Stimulated activated CD4-positive, alpha-beta T cell treated with anti-CD3 and anti-CD28 coated beads, Interleukin-4, amount 100 ng/mL, for 48 hours (primary cell): ENCODE measurements at places on chromosomes 1 and 21.

DNA sequence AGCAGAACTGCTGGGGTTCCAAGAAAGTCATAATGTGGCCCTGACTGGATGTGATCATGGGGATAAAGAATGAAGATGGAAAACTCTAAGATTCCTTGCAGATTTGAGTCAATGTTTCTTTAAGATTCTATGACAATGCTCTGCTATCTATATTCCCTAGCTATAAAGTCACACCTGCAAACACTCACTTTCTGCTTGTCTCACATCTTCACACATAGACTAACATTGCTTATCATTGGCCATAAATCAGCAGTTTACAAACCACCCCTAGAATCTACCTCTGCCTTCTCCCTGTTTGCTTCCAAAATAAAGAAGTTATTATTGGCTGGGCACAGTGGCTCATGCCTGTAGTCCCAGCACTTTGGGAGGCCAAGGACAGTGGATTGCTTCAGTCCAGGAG, 33.1 kb upstream of the NPL start:
- DNase-seq: no peak

DNA sequence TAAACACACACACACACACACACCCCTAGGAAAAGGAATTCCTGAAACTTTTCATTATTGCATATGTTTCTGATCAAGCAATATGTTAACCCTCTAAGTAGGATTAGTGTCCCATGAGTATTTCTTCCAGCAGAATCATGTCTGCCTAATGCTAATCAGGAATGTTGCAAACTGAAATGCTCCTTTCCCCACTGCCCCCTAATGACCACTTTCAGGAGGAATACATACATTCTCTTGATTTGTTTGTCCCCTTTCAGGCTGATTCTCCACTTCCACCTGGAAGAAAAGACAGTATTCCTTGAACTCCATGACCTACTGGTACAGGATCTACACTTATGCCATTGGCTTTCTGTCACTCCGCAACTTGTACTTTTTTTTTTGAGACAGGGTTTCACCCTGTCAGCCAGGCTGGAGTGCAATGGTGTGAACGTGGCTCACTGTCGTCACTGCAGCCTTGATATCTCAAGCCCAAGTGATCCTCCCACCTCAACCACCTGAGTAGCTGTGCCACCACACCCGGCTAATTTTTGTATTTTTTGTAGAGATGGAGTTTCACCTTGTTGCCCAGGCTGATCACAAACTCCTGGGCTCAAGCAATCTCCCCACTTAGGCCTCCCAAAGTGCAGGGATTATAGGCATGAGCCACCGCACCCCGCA, 56.7 kb downstream of the LRIG2 start:
- DNase-seq: no peak

- DNase-seq: no peak
Measured at GRCh38 chr1:117089996-117090395, 29.9 kb downstream of the TTF2 start.

DNA sequence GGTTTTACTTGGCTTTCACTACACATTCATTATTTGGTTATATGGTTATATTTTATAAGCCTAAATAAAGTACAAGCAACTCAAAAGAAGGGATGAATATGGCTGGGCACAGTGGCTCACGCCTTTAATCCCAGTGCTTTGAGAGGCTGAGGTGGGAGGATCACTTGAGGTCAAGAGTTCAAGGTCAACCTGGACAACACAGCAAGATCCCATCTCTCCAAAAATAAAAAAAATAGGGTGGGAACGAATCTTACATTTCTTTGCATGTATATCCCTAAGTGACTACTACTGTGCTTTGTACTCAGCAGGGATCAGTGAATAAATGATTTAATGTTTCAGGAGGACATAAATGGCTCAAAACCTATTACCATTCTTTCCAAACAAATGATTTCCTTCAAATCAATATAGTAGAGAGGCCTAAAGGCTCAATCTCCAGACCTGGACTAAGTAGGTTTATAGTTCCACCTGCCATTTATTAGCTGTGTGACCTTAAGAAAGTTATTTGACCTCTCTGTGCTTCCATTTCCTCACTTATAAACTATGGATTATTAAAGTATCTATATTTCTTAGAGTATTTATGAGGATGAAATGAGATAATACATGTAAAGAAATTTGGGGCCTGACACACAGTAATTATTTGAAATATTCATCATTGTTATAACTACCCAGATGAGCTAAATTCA, 28.3 kb downstream of the TGFBR3 start:
- DNase-seq: no peak

DNA sequence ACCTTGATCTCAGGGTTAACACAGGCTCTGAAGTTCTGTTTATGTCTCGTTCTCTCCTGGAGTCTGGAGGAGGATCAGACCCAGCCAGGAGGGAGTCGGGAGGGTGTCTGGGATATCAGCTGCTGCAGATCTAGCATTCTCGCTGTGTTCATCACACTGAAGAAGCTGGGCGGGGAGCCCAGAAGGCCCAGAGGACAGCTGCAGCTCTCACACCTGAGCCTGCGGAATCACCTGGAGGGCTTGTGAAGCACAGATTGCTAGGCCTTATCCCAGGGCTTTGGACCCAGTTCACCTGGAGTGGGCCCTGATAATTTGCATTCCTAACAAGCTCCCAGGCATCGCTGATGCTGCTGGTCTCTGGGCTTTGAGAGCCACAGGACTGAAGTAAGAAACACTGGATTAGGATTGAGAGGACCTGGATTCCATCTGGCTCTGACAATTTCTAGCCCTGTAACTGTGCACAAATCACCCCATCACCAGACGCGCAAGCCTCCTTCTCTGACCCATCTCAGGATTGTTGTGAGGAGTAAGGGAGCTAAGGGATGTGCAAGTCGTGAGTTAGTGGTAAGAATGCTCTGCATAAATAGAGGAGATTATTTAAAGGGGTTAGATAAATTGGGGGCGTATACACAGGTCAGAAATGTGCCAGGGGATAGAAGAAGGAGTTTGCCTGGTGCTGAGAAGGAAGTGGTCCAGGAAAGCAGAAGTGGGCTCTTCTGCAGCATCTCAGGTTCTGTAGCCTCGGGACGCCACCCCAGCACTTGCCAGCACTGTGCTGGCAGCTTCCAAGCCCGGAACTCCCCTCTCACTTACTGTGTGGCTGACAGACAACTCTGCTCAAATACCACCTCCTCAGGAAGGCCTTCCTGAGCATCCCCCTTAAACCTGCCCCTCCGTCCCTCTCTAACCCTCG, 19.1 kb downstream of the ABCA4 start:
- no peak for DNase-seq
